ENCODE measurements at places on chromosomes 5 and 9.

GRCh38 chr9:19940811-19941535 is 152.1 kb upstream of the SLC24A2 start:
- DNase-seq = no peak

GRCh38 chr9:124788542-124789217 is 11.7 kb downstream of the OLFML2A start:
- DNase-seq = no peak

- DNase-seq = peak; percentile 63
Measured at GRCh38 chr9:121895818-121896544, 197.1 kb downstream of the TTLL11 start.

- DNase-seq = peak; percentile 59
Measured at GRCh38 chr5:33260098-33260497, 180.7 kb upstream of the TARS1 start.

Measured in fibroblast of skin of right biceps (primary cell).